ENCODE measurements at places on chromosomes 5 and 9.
A peak's percentile ranks its signal among the peaks of the same experiment; 100 is the strongest.

GRCh38 chr5:61704289-61704688 is 372.2 kb downstream of the ZSWIM6 start:
- no peak for DNase-seq

- no peak for DNase-seq
These were observed 203.4 kb downstream of the GADD45G start for GRCh38 chr9:89808076-89808755.

- no peak for DNase-seq
These were observed 305.0 kb upstream of the PIK3R1 start for GRCh38 chr5:67910546-67910945.

GRCh38 chr9:93346231-93347112 is 105.0 kb upstream of the FAM120A start:
- peak; percentile 61 for DNase-seq

Data from suppressor macrophage (primary cell).